Activated T-cell treated with anti-CD3 and anti-CD28 coated beads, Interleukin-2, amount 50 U/mL, for 24 hours (primary cell): ENCODE measurements at places on chromosomes 6 and 20.

DNA sequence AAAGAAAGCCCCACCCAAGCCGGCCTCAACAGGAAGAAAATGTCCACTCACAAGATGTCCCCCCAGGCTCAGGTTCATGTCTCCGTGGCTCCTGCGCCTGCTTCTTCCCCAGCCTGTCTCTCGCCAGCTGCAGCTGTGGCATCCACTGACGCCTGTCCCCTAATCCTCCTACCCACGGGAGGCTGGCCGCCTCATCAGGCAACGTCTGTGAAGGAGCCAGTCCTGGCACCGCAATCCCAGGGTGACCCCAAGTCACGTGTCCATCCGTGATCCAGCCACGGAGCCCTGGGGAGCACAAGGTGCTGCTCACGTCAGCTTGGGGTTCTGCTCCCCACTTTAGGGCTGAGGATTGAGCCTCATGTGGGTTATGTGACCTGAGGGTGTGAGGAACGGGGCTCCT is 640.3 kb downstream of the CDH26 start:
- no peak overlapping the region for H3K4me3 ChIP-seq
- peaks cover 2% of the 10 kb centered on the region for H3K27me3 ChIP-seq
- DNase-seq, result no peak
- H3K36me3 ChIP-seq, result no peaks in the 10 kb centered on the region

DNA sequence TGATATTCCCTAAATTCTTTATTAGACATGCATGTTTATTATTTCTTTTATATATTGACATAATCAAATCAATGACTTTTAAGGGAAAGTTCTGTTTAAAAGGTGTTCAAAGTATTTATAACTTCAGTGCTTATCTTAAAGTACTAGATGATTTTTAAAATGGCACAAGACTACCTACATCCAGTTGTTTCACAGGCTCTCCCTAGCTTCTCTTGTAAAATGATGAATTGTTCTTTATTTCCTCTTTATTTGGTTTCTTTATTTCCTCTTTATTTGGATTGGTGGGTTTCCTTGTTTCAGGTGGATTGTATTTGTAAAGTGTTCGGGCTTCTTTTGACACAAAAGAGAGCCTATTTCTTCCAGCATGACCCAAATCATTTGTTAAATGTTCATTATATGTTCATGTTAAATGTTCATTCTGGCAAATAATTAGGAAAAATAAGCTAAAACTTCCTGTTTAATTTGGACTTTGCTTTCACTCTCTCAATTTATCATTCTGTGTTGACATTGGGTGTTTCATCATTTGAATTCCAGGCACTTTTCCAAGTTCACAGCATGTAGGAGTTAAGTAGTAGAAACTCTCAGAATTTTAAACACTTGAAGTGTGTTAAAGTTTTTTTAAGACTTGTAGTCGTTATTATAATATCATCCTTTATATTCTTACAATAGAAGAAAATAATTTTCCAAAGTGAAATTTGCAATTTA is 24.6 kb downstream of the MLIP start:
- H3K4me1 ChIP-seq, result no peaks in the 10 kb centered on the region
- H3K4me3 ChIP-seq, result no peak overlapping the region
- no peaks in the 10 kb centered on the region for H3K27me3 ChIP-seq
- no peak overlapping the region for H3K27ac ChIP-seq

DNA sequence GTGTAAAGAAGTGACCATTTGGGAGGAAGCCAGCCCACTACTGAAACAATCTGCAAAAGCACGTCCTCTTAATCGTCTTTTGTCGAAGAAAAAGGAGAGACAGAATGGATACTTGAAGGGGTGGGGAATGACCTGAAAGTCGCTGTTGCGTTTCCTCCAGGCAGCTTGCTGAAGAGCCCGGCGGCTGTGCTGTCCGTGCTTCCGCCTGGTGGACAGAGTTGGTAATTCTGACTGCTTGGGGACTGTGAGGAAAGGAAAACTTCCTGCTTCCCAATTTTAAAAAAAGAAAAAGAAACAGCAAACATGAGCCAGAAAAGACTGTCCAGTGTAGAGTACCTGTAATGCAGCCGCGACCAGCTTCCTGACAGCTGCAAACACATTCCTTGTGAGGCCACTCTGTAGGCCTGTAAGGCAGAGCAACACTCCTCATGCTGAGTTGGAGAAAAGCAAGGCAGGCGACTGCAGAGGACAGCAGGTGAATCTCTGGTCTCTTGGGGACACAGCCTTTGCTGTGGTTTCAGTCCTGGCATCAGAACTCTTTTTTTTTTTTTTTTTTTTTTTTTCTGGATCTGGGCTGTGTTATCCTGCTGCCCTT is 251.1 kb upstream of the TBX18 start:
- DNase-seq, result no peak
- H3K4me3 ChIP-seq, result no peak overlapping the region
- H3K27me3 ChIP-seq, result no peaks in the 10 kb centered on the region
- H3K4me1 ChIP-seq, result no peaks in the 10 kb centered on the region
- H3K36me3 ChIP-seq, result no peaks in the 10 kb centered on the region

GRCh38 chr6:108518714-108519576 is 41.8 kb upstream of the FOXO3 start:
- H3K4me3 ChIP-seq, result no peak overlapping the region
- no peaks in the 10 kb centered on the region for H3K4me1 ChIP-seq
- DNase-seq, result no peak

GRCh38 chr6:118485601-118486550 is 62.2 kb upstream of the PLN start:
- no peak overlapping the region for H3K4me3 ChIP-seq
- no peaks in the 10 kb centered on the region for H3K27me3 ChIP-seq
- DNase-seq, result no peak
- H3K4me1 ChIP-seq, result peaks cover 29% of the 10 kb centered on the region
- H3K36me3 ChIP-seq, result peaks cover 93% of the 10 kb centered on the region
- peak overlapping the region; percentile 71 for H3K27ac ChIP-seq

- H3K4me1 ChIP-seq, result no peaks in the 10 kb centered on the region
- no peak overlapping the region for H3K4me3 ChIP-seq
- no peaks in the 10 kb centered on the region for H3K36me3 ChIP-seq
- H3K27ac ChIP-seq, result no peak overlapping the region
Observed at GRCh38 chr6:52788478-52788877, 15.1 kb downstream of the GSTA1 start.
